ENCODE measurements at places on chromosomes 7 and 10. TPM values are rescaled to one million over a fixed set of nuclear protein-coding genes. Genes with fewer than 3 reads are reported as not detected.

CCDC146 gene
- total RNA-seq: 1.5 TPM

NUTM2B gene
- total RNA-seq: 0.78 TPM

AGR3 gene
- not detected for total RNA-seq

VSTM2A gene
- not detected for total RNA-seq

NME8 gene
- not detected for total RNA-seq

DNAJB9 gene
- 10.8 TPM for total RNA-seq

SPDYE2B gene
- total RNA-seq: not detected

ITPRID1 gene
- not detected for total RNA-seq

GRID2IP gene
- 0.21 TPM for total RNA-seq

CCL26 gene
- not detected for total RNA-seq

MAT1A gene
- total RNA-seq: not detected

PRKAR2B gene
- total RNA-seq: 0.07 TPM

CDK1 gene
- 71.8 TPM for total RNA-seq

LAMB4 gene
- total RNA-seq: 0.07 TPM

PTCD1 gene
- total RNA-seq: 7.5 TPM

HOXA4 gene
- total RNA-seq: not detected

SPAM1 gene
- total RNA-seq: not detected

ANKRD30A gene
- not detected for total RNA-seq

TAC1 gene
- not detected for total RNA-seq

SERPINE1 gene
- total RNA-seq: 166 TPM

ADD3 gene
- total RNA-seq: 30.5 TPM

POLR2J2 gene
- 4.0 TPM for total RNA-seq

CYP3A4 gene
- total RNA-seq: 0.14 TPM

NRG3 gene
- not detected for total RNA-seq

SLC18A3 gene
- not detected for total RNA-seq

AGAP4 gene
- total RNA-seq: 5.5 TPM

MYPN gene
- not detected for total RNA-seq

DENND2A gene
- total RNA-seq: 0.42 TPM

SLC16A9 gene
- total RNA-seq: 10.3 TPM

TMEM26 gene
- 0.07 TPM for total RNA-seq

CFAP69 gene
- total RNA-seq: 0.49 TPM

SPDYE2 gene
- total RNA-seq: not detected

ERLIN1 gene
- total RNA-seq: 29.9 TPM

PNLIPRP3 gene
- total RNA-seq: 13.5 TPM

ENTPD1 gene
- not detected for total RNA-seq

C10orf105 gene
- 0.14 TPM for total RNA-seq

ADAM22 gene
- 0.07 TPM for total RNA-seq

FGFR2 gene
- total RNA-seq: 27.2 TPM

AKR1D1 gene
- not detected for total RNA-seq
